Stimulated activated CD4-positive, alpha-beta T cell treated with anti-CD3 and anti-CD28 coated beads, Interleukin-1b, Interleukin-23, amount 100 ng/mL, for 24 hours (primary cell): ENCODE measurements at places on chromosomes 2 and 18.
A peak's percentile ranks its signal among the peaks of the same experiment; 100 is the strongest.

- no peak for DNase-seq
Measured at GRCh38 chr2:27655155-27655951, 8.1 kb downstream of the SUPT7L start.

GRCh38 chr18:2805970-2806943 lies 40.5 kb upstream of the EMILIN2 start:
- DNase-seq, result no peak

GRCh38 chr18:56890632-56891031 lies 239.5 kb downstream of the WDR7 start:
- DNase-seq, result no peak

- no peak for DNase-seq
Measured at GRCh38 chr2:127324635-127325034, 30.7 kb upstream of the ERCC3 start.

DNA sequence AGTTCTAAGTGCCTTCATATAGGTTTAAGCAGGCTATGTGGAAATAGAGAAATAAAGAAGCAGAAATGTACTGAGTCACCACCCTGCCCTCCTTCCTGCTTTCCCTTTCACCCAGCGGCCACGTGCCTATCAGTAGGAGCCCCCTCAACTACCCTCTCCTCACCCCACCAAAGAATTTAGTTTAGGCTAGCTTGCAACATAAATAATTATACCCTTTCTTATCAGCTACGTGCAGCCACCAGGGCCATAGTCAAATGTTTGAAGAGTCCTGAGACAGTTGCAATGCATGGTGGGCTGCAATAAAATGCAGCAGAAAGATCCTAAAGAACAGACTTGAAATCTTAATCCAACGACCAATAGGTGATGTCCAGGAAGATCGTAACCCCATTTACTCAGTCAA lies 101.2 kb downstream of the RTP5 start:
- no peak for DNase-seq

- DNase-seq, result no peak
Measured at GRCh38 chr2:102606353-102606752, 13.0 kb upstream of the SLC9A2 start.

DNA sequence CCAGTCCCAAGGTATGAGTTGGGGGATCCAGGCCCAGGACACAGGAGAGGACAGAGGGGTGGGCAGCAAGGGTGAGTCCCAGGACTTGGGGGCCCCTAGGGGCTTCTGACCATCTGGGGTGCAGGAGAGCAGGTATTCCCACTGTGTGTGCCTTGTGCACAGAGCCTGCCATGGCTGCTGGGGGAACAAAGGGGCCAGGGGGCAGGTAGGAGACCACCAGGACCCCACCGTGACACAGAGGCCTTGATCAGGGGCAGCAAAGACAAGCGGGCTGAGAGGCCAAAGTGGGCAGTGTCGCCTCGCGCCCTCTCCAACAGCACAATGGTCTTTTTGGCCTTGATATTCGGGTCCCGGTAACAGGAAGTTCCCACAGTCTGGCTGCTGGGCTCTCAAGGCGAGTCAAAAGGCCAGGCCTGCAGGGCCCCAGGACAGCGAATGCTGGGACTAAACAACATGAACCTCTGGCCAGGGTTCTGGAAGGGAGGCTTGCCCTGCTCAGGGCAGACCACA lies 12.3 kb upstream of the GPR17 start:
- no peak for DNase-seq

GRCh38 chr2:237482485-237482884 lies 4.6 kb upstream of the MLPH start:
- DNase-seq, result no peak

- no peak for DNase-seq
Measured at GRCh38 chr18:35050705-35051195, 9.5 kb downstream of the MAPRE2 start.

DNA sequence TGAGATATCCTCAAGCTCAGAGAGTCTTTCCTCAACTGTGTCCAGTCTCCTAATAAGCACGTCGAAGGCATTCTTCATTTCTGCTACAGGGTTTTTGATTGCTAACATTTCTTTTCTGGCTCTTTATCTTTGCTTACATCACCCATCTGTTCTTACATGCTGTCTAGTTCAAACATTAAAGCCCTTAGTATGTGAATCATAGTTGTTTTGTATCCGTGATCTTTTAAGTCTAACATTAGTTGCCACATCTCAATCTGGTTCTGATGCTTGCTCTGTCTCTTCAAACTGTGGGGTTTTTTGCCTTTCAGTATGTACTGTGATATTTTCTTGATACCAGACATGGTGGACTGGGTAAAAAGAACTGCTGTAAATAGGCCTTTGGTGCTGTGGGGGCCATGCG lies 235.2 kb downstream of the SH3RF3 start:
- DNase-seq, result no peak

GRCh38 chr2:96098900-96099590 lies 17.3 kb downstream of the ADRA2B start:
- no peak for DNase-seq

- DNase-seq, result no peak
Measured at GRCh38 chr18:78865056-78865598, 114.5 kb upstream of the SALL3 start.

- DNase-seq, result no peak
Measured at GRCh38 chr2:144170179-144170578, 349.7 kb downstream of the ZEB2 start.

- DNase-seq, result peak; percentile 7
Measured at GRCh38 chr18:63823516-63824219, 48.5 kb downstream of the SERPINB7 start.

GRCh38 chr2:86031606-86032005 lies 74.1 kb downstream of the POLR1A start:
- DNase-seq, result no peak

- no peak for DNase-seq
Measured at GRCh38 chr2:33104726-33105125, 158.0 kb downstream of the LTBP1 start.

- no peak for DNase-seq
Measured at GRCh38 chr2:165691615-165692014, 102.4 kb downstream of the GALNT3 start.

DNA sequence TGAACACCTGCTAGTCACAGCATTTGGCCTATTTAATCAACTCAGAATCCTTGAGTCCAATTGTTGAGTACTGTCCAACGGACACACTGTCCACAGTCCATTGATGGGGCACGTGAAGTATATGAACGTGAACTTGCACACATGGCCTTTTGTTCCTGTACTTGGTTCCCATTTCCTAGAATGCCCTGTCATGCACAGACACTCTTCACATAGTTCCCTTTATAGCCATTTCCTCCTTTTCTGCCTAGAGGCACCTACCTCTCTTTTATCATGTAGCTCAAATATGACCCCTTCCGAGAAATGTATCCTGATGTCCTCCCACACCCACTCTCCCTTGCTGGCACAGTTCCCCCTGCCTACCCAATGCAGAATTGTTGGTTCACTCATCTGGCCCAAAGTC lies 8.7 kb upstream of the CRYGA start:
- DNase-seq, result no peak

DNA sequence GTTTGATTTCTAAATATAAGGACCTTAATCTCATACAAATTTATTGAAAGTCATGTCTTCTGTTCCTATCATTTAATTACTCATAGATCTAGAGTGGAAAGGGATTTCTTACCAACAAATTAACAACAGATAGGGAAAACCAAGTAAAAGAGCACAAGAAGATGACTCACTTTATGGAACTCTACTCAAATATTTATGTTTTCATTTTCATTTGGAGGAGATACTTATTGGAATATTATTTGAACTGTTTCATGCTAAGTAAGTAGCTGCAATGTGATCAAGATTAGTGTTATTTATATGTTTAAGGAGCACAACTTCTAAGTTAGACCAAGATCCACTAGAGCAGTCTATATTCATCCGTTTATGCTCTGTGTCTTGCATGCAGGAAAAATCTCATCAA lies 1.3 kb downstream of the NT5C1B start:
- DNase-seq, result no peak

DNA sequence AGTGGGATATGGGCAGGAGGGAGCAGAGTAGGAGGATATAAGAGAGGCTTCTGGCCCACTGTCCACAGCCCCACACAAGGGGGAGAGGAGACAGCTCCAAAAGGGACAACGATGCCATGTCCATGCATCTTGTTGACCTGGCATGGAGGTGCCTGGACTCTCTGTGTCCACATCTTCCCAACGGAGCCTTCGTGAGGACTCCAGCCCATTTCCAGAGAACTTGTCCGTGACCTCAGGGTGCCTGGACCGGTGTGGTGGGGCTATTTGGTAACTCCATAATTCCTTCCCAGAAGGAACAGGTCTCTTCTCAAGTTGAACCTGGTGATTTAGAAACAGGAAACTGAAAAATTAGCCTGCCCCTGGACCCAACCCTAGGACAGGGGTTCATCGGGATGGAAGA lies 133.9 kb downstream of the CYP26B1 start:
- DNase-seq, result no peak

- peak; percentile 47 for DNase-seq
Measured at GRCh38 chr2:28393114-28393836, 617 bp downstream of the FOSL2 start.

DNA sequence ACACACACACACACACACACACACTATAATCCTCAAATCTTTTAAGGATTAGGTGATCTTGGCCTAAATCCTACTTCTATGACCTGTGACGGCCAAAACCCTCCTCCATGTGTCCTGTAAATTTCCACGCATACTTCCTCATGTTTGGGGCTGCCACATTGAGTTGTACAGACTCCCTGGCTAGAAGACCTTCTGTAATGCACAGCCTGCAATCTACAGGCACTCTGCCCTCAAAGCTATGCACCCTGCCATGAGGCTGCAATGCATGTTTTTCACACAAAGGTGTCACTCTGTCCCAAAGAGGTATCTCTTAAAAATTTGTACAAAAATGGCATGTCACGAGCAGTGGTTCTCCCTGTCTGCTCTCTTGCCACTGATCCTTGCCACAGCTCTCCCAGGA lies 26.4 kb upstream of the B4GALT6 start:
- no peak for DNase-seq

- no peak for DNase-seq
Measured at GRCh38 chr2:219645631-219646527, 18.4 kb downstream of the SLC4A3 start.

DNA sequence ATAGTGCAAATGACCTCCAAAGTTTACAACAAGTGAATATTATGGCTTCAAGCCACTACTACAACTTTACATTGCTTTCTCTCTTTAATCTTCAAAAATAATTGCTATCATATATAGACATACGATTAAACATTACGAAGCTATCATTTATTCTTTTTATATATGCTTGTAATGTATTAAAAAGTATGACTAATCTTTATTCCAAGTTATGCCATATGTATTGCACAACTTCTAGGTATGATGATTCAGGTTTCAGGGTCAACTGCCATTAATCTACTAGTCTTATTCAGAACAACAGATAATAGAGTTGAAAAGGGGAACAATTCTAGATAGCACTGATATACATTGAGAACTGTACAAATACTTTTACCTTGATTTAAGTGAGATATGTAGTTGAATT lies 506.2 kb upstream of the TMEFF2 start:
- DNase-seq, result no peak

DNA sequence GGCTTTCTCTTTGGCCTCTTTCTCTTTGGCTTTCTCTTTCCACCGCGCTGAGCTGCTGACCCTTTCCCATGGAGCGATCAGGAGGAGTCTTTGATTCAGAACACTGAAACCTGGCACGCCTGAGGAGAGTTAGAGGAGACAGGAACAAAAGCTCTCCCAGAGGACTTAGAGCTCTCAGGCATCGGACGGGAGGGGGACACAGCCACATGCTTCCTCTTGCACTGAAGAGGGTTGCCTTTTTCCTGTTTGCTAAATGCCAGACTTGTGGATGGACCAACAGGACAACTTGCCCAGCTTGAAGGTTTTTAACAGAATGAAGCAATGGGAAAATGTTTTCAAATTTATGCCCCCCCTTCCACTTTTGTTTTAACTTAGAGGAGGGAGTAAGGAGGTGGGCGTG lies 3.6 kb upstream of the PTPN18 start:
- DNase-seq, result no peak

DNA sequence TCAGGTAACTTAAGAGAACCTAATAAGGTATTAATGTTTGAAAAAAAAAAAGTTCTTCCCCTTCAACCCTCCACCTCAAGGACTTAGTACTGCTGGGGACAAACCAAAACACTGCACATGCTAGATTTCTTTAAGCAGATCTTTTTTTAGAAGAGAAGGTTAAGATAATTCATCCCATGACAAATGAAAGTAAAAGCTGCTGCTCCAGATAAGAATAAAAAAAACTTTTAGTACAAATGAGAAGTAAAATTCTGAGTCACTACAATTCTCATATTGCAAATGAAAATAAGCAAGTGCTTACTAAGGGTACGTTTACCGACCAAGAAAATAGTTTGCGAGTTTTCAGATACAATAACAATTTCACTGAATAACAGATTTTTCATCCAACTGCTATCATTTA lies 8.9 kb downstream of the STAM2 start:
- DNase-seq, result no peak

GRCh38 chr2:15494877-15495276 lies 66.3 kb downstream of the NBAS start:
- DNase-seq, result no peak
